Stimulated activated naive CD4-positive, alpha-beta T cell (primary cell): ENCODE measurements at places on chromosomes 3 and 15.

- no peak for DNase-seq
Observed at GRCh38 chr3:139601191-139601961, 61.8 kb upstream of the RBP1 start.

DNA sequence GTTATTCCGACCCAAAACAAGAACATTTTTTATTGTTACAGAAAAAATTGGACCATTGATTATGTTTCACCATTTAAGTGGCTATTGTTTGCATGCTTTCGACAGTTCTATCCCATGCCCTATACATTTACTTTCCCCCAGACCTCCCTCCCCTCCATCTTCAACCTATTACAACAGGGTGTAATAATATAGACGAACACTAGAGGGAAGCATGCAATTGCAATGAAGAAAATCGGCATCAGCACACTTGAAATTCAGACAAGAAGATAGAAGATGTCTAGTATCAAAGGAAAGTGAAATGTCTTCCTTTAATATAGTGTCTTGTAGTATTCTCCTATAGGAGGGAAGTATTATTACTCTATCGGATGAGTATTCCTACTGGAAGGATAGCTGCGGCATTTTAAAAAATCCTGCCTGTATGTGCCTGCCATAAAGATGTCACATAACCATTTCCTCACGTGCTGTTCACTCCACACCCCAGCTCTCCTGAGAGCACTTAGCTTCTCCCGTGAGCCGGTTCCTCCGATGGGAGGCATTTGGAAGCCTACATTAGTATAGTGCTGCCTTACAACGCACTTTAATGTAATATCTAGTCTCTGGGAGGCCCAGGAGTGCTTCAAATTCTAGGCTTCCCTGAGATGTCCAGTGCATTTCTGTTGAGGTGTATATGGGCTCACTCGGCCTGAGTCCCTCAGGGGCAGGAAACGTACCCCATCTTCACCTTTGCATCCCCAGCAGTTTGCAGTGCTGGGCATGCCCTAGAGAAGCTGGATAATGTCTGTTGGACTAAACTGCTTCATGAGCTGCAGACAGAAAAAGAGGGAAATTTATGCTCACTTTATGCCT is 17.8 kb upstream of the ERICH6 start:
- DNase-seq: peak; percentile 77

DNA sequence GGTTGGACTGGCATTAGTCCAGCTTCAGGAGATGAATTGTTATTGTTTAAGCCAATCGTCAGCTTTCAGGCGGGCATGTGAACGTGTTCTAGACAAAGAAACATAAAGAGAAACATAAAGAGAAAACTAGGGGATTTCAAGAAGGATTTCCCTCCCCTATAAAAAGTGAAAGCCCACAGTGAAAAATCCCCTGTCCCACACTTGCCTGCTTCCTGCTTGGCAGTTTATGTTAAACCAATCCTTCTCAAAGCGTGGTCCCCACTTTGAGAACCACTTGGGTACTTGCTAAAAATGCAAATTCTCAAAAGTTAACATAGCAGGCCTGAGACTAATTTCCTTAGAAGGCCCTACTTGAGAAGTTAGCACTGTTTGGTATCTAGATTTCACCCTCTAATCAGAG is 293.0 kb upstream of the SOX14 start:
- no peak for DNase-seq

DNA sequence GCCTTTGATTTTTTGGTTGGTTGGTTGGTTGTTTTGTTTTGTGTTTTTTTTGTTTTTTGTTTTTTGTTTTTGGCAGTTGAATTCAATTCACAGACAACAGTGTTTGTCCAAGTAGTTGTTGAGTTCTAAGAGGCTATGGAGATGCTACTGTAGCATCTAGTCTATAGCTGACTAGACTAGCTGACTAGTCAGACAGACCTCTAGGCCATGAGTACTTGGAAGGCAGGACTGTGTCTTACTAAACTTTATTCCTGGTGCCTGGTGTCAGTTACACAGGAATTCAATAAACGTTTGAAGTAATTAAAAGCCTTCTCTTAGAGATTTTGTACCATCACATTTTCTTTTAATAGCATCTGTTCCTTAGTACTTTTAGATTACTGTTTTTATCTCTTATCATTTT is 35.7 kb downstream of the RNF13 start:
- no peak for DNase-seq

DNA sequence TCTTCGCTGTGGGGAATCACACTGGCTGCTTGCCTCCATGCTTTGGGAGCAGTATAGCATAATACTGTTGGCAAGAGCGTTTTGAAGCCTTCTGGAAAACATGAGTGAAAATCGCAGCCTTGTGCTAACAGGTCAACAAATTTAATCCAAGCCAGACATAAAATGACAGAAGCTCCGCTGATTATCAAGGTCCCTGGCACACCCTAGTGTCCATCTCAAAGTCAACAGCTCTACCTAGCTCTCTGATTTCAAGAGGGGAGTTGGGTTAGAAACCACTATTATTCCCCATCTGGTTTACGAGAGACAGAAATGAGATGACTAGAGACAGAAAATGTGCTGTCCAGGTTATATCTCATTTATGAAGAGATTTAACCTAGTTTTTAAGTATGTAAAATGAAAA is 73.6 kb upstream of the MDFIC2 start:
- DNase-seq: no peak

GRCh38 chr3:43379343-43379742 is 93.0 kb downstream of the SNRK start:
- no peak for DNase-seq

GRCh38 chr3:108931035-108931434 is 22.6 kb downstream of the GUCA1C start:
- no peak for DNase-seq

DNA sequence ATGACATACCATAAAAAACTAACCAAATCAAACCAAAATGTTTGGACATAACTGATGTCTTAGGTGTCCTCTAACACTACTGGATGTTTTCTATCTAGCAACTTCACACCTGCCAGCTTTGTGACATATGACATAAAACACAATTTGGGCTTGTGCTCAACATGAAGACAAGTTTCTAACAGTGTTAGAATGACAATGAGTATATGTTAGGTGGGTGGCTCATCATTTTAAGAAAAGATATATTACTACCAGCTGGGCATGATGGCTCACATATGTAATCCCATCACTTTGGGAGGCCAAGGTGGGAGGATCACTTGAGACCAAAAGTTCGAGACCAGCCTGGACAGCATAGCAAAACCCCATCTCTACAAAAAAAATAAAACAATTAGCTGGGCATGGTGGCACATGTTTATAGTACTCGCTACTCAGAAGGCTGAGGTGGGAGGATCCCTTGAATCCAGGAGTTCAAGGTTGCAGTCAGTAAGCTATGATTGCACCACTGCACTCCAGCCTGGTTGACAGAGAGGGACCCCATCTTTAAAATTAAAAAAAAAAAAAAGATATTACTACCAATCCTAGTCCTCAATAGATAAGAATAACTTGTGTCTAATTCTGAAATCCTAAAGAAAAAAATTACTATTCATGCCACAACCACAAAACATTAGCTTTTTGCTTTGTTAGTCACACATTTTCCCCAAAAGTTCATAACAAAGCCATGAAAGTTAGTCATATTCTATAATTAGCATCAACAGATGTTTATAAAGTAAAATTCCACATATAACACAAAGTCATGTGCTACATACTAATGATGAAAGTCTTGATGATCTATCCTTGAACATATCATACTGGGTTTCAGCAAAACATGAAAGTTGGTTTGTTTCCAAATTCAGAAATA is 59.9 kb downstream of the LRRFIP2 start:
- DNase-seq: no peak

GRCh38 chr3:24363242-24363641 is 131.4 kb downstream of the THRB start:
- DNase-seq: no peak

GRCh38 chr3:85303156-85303555 is 344.4 kb downstream of the CADM2 start:
- DNase-seq: no peak

GRCh38 chr3:33718595-33718907 is 497 bp upstream of the CLASP2 start:
- DNase-seq: no peak
